ENCODE measurements at places on chromosomes 2 and 18. TPM values are rescaled to one million over a fixed set of nuclear protein-coding genes. Genes with fewer than 3 reads are reported as not detected.

- DNase-seq, result no peak
Measured at GRCh38 chr2:222964376-222965031, 87.5 kb upstream of the KCNE4 start.

DNA sequence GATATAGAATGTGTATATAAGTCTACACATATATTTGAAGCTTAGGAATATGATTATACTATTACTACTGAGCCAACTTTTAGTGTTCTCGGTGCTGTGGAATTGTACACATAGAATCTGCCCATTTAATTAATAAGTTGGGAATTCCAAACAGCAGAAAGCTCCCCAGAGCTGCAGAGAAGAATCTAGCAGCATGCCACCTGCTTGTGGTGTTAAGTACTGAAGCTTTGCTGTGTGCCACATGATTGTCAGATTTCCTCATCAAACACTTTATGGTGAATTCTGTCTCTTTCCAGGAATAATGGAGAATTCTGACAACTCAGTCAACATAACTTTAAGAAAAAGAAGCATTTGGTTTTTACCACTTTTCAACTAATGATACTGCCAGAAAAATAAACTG, 117.8 kb downstream of the WDSUB1 start:
- no peak for DNase-seq

GRCh38 chr2:235860871-235861270, 307.3 kb downstream of the GBX2 start:
- DNase-seq, result no peak

- DNase-seq, result no peak
Measured at GRCh38 chr2:173395567-173396351, 41.1 kb downstream of the CDCA7 start.

GRCh38 chr2:67572721-67573435, 175.7 kb downstream of the ETAA1 start:
- no peak for DNase-seq

DNA sequence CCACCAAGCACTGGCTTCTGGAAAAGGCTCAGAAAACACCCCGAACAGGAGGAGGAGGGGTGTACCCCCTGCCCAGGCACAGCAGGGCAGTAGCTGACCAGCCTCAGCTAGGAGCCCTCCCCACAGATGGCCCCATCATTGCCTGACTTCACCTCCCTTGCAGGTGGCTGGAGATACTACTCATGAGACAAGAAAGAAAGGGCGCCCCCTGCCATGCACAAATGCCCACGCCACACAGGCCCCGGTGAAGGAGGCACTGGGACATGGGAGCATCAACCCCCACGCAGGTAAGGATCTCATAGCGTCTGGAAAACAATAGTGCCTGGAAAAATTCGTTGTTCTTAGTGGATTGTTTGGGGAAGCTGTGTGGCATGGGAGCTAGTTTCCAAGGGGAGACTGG, 240.6 kb downstream of the TFCP2L1 start:
- DNase-seq, result no peak

GRCh38 chr18:5900262-5900661, 4.9 kb upstream of the TMEM200C start:
- no peak for DNase-seq

ADD2 gene
- 128 TPM for total RNA-seq

DNA sequence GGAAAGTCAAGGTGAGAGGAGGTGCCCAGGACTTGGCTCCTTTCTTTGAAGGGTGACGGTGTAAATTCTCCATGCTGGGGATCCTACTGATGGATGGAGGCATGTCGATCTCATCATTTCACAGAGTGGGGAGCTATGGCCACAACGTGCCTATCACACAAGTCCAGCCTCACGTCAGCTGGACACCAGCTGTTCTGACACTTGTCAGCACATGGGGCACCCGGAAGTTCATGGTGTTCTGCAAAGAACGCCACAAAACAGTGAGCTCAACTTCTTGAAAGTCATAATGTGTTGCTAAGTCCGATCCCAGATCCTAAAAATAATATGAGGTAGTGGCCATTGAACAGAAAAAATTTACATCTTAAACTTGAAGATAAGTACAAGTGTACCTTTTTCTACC, 12.3 kb downstream of the PAX8 start:
- DNase-seq, result no peak

PAX8 gene
- total RNA-seq, result 2.2 TPM

LRRTM1 gene
- 23.9 TPM for total RNA-seq

DNA sequence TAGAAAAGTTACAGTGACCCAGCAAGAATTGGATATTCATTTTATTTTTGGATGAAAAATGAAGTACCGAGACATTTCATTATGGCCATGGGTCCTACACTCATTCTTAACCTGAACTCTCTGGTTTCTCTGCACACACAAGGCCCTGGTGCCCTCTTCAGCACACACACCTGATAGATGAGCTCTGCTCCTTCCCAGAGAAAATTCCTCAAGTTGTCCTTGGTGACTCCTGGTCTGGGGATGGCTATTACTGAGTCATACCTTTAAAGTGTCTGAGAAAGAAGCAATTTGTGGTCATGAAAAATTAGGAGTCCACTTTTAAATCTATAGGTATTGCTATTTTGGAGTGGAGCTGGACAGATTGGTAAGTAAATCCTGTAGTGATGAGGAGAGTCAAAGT, 311.5 kb downstream of the CDH2 start:
- no peak for DNase-seq

DNA sequence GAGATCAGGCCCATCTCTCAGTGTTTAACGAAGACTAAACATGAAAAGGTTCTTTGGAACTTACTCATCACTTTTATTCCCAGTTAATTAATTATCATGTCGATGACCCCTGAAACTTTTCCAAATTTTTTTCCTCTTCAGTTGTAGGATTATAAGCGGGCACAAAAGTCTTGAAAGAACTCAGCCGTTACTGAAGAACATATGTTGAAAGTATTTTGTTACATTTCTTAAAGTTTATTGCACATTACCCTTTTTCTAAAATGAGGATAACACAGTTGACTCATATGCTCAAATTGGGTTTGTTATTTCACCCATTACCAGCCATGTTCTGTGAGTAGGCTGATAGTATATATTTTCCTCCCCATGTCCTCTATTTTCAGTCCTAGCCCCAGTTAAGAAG, 75.9 kb upstream of the COL3A1 start:
- no peak for DNase-seq

DNA sequence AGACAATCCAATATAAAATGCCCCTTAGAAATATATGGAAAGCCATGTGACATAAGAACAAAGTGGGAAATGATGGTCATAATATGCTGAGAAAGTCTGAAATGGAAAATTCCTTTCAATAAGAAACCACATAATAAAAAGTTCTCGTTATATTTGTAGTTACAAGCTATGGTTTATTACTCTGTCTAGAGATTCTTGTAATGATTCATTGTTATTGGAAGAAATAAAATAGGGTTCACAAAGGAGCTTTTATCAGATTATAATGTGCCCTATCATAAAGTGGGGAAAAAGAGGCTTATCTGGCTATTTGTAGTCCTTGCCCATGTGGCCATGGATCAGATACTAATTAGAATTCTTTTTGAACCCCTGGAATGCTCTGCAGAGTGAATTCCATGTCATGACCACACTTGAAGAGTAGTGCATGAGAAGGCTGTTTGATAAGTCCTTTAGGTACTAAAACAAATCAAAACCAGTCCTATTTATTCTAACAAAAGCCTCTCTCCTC, 420.7 kb upstream of the NRP2 start:
- DNase-seq, result no peak

GRCh38 chr18:58800582-58800981, 64.1 kb upstream of the ZNF532 start:
- DNase-seq, result no peak

ERICH2 gene
- 1.9 TPM for total RNA-seq

CPS1 gene
- total RNA-seq, result 6.0 TPM

GRCh38 chr2:108288534-108289106, at the start of gene SULT1C2:
TSS of gene SULT1C2 (plus strand) at chr2:108288895. CDS start at chr2:108293668, 4,773 bp downstream.
- no peak for DNase-seq

ANKRD36C gene
- total RNA-seq, result 110 TPM

DNA sequence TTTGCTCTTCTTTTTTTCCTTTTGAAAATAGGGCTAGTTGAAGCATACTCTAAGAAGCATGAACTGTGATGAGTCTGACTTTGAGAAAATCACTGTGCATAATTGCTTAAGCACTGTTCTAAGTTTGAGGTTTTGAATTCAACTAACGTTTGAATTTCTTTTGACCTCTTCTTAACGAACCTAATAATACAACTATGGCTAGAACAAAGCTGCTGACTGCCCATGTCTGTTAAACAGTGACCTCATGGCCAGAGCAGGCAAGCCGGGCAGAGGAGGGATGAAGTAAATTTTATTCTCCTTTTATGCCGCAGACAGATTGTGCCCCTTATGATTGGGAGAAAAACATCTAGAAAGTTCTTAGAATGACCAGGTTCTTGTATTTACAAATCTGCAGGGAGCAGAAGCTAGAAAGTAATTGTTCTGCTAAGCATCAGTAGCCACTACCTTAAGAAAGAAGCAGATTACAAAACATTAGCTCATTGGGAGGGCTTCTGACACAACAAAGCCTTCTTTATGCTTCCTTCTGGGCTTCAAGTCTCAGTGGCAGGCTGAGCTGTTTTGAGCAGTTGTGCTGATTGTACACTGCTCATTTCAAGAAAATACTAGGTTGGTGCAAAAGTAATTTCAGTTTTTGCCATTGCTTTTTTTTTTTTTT, 97.8 kb upstream of the RASGRP3 start:
- peak; percentile 45 for DNase-seq

DNA sequence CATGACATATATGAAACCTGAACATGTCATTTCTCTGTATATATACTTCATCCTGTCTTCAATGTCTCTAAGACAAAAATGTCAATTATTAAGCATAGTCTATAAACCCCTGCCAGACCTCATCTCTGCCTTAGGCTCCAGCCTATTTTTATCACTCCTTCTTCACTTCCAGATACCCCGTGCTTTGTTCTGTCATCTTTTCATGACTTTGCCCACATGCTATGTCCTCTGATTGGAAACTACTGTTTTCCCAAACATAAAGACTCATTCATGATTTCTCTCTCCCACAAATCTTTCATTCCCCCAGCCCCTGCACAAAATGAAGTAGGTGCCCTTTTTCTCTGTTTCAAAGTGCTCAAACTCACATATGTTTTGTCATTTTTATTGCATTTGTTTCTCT, 1503.9 kb downstream of the DPP10 start:
- DNase-seq, result no peak

Measured in dorsolateral prefrontal cortex (tissue), 122 donors.